Fibroblast of skin of right biceps (primary cell): ENCODE measurements at places on chromosomes 11 and 22.
A peak's percentile ranks its signal among the peaks of the same experiment; 100 is the strongest.

DNA sequence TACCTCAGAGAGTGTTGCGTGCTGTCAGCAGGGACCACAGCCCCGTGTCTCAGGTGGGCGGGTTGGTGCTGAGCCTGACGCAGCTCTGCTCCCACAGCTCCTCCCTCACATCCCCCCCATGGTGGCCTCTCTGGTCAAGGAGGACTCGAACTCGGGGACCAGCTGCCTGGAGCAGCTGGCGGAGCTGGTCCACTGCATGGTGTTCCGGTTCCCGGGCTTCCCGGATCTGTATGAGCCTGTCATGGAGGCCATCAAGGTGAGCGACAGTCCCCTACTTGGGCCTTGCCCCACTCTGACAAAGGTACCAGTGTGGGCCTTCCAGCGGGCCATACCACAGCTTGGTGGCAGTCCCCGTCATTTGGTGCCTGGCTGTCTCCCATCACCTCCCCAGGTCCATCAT, 11.8 kb downstream of the USP35 start:
- no peak for DNase-seq

DNA sequence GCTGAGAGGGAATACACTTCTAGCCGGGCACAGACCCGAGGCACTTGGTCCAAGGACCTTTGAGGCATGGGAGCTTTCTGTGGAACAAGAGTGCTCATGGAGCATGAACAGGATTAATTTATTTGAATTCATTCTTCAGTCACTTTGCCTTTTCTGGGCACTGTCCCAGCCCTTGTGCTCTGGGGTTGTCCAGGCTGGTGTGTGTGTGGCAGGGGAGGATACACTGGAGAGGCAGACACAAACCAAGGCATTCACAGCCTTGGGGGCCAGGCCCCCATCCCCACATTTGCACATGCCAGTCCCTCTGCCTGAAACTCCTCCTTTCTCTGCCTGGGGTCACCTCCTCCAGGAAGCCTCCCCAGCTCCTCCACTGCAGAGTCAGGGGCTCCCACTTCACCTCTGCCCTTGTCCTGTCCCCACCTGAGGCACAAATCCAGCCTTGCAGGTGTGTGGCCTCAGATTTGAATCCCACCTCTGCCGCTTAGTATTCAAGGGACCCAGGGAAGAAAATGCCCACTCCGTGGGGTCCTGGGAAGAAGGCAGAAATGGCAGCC, 55.5 kb downstream of the MYO7A start:
- no peak for DNase-seq

DNA sequence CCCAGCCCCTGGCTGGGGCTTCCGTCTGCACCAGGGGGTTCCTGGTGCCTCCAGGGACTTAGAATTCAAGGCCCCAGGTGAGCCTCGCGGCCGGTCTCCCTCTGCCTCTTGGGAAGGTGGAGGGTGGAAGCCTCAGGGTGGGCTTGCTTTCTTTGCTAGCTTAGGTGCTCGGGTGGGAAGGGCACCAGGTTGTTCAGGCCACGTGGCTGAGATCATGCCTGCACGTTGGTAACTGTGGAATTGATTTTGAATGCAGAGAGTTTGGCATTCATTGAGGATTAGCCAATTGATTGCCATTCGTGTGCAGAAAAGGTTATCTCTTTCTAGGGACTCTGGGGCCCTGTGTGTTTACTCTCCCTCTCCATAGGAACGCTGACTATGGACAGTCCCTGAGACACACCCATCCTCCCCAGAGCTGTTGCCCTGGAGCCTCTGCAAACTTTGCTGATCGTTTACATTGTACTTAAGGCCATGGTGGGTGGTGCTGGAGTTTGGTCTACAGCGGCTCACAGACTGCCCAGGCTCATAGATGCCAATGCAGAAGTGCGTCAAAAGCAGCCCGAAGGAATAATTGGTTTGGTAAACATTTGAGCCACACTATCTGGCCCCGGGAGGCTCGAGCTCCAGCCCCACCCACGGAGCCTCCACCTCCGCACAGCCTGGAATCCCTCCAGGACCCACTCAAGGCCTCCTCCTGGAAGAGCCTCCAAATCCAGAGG, 1457.7 kb downstream of the BRD1 start:
- DNase-seq: no peak

DNA sequence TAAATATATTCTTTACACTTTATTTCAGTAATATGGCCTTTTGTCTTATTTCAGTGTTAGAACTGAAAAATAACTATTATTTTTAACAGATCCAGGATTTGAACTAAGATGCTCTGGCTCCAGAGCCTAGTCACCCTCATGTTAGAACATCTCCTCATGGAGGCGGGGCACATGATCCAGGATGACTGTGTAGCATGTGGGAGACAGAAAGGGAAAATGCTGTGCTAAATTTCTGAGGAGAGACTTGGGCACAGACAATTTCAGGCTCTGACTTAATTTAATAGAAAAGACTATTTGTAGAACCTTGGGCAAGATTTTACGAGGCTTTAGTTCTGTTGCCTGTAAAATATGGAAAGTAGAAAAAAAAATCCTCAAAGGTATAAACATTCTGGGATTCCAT, 24.1 kb downstream of the CTSC start:
- DNase-seq: peak; percentile 0

- DNase-seq: no peak
These were observed 26.3 kb upstream of the RFPL3 start for GRCh38 chr22:32331236-32331917.

GRCh38 chr22:23418159-23418788, 161.8 kb downstream of the IGLL1 start:
- no peak for DNase-seq

GRCh38 chr11:35856259-35856658, 87.6 kb upstream of the LDLRAD3 start:
- DNase-seq: no peak

DNA sequence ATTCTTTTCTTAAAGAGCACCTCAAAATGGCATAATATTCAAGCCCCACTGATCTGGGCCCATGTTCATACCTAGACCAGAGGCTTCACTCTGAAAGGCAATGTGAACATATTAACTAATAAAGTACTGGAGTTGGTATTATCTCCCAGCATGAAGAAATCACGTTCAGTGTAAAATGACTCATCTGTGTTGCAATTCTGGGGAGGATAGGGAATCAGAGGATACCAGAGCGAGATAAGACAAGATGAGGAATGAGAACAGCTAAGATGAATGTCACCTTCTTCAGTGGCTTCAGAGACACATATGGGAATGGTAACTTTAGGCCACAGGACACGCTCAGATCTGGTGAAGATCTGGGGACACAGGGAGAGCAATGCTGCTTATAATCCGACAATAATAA, 121.1 kb downstream of the NTM start:
- peak; percentile 70 for DNase-seq

- peak; percentile 48 for DNase-seq
These were observed 61.5 kb upstream of the SLC25A18 start for GRCh38 chr22:17501679-17502285.

- DNase-seq: no peak
These were observed 59.2 kb upstream of the B3GAT1 start for GRCh38 chr11:134471087-134471715.

DNA sequence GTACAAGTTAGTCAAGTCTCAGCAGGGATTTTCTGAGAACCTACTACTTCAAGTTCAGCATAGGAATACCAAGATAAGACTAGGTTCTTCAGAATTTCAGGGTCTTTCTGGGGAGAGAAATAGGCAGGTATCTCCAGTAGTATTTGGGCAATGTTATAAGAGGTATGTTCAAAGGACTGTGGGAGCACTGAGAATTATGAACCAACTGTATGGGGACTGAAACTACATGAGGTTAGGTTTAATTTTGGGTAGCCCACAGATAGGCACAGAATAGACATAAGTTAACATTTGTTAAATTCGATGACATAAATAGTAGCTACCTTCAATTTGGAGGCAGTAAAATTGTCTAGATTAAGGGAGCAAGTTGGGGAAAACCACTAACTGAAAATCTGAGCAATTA, 9.2 kb upstream of the GAB2 start:
- DNase-seq: no peak

GRCh38 chr11:81241672-81242275, 1491.9 kb downstream of the FAM181B start:
- no peak for DNase-seq

DNA sequence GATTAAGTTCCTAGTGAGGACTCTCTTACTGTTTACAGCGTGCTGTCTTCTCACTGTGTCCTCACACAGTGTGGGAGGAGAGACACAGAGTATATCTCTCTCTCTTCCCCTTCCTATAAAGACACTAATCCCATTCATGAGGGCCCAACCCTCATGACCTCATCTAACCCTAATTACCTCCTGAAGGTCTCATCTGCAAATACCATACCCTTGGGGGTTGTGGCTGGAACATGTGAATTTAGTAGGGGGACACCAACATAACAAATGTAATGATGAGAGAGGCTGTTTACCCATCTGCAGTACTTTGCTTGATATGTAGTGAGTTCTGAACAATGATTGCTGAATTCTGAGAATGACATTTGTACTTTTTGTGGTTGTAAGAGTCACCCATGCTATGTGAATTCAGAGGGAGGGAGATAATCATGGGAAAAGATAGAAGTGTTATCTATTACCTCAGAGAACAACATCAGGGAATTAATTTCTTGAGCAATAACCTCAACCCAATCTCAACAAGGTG, 4.9 kb upstream of the OR52W1 start:
- no peak for DNase-seq

GRCh38 chr22:39719559-39720450, 149.3 kb downstream of the CACNA1I start:
- DNase-seq: no peak

DNA sequence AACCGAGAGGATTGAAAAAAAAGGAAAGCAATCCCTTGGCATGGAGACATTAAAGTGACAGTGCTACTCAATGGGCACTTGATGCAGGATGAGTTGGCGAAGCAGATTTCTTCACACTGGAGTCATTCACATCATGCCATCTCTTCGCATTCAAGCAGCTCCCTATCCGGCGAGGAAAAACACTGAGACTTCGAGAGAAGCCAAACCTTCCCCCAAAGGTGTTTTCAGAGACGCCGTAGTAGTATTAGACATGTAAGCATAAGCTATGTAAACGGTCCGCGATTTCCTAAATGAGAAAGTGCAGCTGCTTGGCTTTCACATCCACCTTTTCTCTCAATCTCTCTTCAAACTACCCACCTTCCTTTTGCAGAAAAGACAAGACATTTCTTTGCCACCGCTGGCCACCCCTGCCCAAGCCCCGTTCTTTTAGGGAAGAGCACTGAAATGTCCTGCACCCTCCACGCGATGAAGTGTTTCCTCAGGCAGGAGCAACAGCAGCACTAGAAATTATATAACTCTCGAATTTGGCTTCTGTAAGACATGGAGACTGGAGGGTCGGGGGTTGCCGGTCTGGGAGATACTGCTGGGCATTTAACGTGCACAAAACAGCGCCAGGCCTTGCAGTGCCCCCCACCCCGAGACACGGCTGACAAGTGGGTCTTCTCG, at the start of gene DLG2:
TSS of gene DLG2 (minus strand) at position 13 of the 666 bp plus-strand sequence.
- peak; percentile 28 for DNase-seq

- DNase-seq: peak; percentile 35
These were observed 6.5 kb upstream of the ST3GAL4 start for GRCh38 chr11:126348806-126349582.

DNA sequence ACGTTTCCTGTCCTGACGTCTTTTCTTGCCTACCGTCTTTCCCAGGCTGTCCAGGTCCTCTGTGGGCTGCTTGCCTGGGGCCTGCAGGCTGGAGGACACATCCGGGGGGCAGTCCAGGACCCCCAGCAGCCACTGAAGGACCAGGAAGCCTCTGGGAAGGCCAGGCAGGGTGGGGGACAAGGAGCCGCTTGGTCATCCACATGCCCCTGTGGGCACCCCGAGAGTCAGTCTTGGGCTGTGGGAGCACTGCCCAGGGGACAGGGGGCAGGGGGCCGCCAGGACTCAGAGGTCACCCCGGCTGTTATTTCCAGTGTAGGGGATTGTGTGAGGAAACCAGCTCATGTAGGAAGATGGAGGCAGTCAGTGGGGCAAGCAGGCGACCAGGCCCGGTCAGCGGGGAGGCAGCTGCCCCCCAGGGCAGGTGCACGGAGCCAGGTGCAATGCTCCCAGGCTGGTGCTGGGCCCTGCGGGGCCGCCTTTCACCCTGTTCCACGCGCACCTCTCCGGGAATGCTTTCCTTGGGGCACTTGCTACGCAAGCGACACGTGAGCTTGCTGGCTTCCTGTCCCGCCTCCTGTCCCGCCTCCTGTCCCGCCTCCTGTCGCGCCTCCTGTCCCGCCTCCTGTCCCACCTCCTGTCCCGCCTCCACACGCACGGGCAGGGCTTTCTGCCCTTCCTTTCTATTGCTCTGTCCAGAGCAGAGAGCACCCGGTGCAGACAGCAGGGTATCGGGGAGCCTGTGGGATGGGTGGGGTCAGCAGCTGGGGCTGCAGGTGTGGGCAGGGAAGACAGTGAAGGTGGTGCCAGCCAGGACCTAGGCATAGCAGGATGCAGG, 39.5 kb downstream of the MUC5B start:
- peak; percentile 83 for DNase-seq

DNA sequence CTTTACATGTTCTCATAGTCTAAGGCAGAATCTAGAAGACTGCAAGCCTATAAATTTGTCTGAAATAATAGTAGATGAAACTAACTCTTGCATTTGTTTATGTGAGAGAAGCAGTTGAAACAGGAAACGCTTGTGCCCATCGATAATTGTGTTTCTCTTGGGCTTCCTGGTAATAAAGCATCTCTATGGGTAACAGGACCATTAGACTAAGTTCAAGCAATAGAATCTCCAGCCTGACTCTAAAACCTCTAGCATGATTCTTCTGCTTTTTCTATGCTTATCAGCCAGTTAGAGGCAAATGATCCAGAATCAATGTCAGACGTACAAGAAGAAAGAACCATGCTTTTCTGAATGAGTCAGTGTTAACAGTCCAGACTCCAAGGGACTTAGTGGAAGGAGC, 1734.4 kb downstream of the LRRC4C start:
- no peak for DNase-seq

GRCh38 chr11:944711-945470, 19.2 kb downstream of the AP2A2 start:
- DNase-seq: peak; percentile 33

GRCh38 chr11:1153105-1153950, 4.4 kb upstream of the MUC5AC start:
- no peak for DNase-seq

DNA sequence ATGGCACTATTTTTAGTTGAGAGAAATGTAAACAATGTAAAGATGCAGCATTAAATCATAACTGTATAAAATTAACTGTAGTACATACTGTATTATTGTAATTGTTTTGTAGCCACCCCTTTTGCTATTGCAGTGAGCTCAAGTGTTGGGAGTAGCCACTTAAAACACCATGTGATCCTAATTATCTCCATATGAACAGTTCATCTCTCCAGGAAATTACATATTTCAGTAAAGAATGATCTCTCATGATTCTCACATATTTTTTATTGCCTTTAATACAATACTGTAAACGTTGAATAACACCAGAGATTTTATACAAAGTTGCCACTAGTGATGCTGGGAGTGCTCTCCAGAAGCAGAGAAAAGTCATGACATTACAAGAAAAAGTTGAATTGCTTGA, 1768.6 kb downstream of the LRRC4C start:
- no peak for DNase-seq

DNA sequence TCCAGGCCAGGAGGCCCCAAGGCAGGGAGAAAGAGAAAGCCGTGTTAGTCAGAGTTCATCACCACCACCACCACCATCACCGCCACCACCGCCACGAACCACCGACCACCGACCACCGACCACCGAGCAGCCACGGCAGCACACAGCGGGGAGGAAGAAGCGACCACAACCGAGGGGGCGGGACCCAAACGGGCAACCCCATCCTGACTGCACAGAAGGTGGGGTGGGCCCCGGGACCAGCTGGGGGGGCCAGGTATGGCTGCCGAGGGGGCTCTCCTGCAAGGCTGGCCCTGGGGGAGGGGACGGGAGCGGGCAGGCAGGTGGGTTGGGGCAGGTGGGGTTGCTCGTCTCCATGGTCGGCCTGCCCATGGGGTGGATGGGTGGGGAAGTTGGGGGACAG, 34.2 kb downstream of the SYT7 start:
- DNase-seq: no peak

GRCh38 chr22:31278626-31279326, 13.5 kb downstream of the PIK3IP1 start:
- no peak for DNase-seq
